Activated CD4-positive, alpha-beta memory T cell treated with anti-CD3 and anti-CD28 coated beads for 36 hours (primary cell): ENCODE measurements at places on chromosomes 1 and 21. TPM values are rescaled to one million over a fixed set of nuclear protein-coding genes. Genes with fewer than 3 reads are reported as not detected.

Gene MYCL
- total RNA-seq: 0.07 TPM

Gene GNG12
- total RNA-seq: 0.12 TPM

Gene LCE3E
- not detected for total RNA-seq

Gene PDC
- total RNA-seq: not detected

DNA sequence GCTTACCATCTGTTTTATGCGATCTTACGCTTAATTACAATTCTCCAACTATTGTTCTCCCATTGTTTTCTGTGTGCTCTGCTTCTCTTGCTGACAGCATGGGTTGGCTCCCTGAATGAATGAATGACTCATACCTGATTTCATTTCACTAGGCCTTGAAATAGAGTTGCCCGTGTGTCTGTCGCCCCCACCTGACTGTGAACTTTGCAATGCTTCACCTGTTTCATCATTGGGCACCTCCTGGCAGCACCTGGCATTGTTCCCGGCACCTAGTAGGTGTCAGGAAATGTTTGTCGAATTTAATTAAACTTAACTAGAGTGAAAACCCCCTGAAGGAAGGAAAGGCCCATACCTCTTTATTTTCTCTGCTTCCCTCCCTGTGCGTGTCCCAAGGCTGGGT lies 120.5 kb upstream of the KLHDC7A start:
- H3K4me3 ChIP-seq: no peak overlapping the region
- no peak for DNase-seq
- no peaks in the 10 kb centered on the region for H3K4me1 ChIP-seq
- peaks cover 17% of the 10 kb centered on the region for H3K27me3 ChIP-seq
- no peak overlapping the region for H3K27ac ChIP-seq
- H3K36me3 ChIP-seq: no peaks in the 10 kb centered on the region

DNA sequence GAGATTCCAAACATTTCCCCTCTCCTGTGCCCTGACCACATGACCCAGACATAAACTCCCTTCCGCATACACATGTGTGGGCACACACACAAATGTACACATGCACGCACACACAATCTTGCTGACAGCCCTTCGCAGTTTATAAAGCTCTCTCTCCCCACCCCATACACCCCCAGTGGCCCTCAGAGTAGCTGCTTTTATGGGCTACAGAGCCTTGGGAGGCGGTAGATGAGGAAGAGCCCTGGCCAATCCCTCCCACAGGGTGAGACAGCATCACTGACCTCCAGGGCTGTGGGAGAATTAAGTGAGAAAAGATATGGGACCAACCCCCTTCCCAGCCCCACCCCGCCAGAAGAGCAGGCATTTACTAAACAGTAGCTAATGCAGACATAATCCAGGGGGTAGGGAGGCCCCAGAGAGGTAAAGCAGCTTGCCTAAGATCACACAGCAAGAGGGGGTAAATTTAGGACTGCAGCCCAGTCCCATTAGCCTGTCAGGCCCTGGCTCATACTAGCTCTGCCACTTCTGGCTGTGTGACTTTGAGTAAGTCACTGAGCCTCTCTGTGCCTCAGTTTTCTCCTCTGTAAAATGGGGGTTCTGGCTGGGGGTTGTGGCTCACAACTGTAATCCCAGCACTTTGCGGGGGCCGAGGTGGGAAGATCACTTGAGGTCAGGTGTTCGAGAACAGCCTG lies 5.1 kb downstream of the SDC3 start:
- peaks cover 15% of the 10 kb centered on the region for H3K27me3 ChIP-seq
- no peak overlapping the region for H3K4me3 ChIP-seq
- H3K36me3 ChIP-seq: no peaks in the 10 kb centered on the region
- DNase-seq: no peak
- H3K27ac ChIP-seq: no peak overlapping the region

GRCh38 chr1:32980080-32980479 lies 15.5 kb upstream of the RNF19B start:
- H3K36me3 ChIP-seq: peaks cover 2% of the 10 kb centered on the region
- H3K27me3 ChIP-seq: peaks cover 2% of the 10 kb centered on the region
- DNase-seq: no peak
- H3K27ac ChIP-seq: peak overlapping the region; percentile 28

DNA sequence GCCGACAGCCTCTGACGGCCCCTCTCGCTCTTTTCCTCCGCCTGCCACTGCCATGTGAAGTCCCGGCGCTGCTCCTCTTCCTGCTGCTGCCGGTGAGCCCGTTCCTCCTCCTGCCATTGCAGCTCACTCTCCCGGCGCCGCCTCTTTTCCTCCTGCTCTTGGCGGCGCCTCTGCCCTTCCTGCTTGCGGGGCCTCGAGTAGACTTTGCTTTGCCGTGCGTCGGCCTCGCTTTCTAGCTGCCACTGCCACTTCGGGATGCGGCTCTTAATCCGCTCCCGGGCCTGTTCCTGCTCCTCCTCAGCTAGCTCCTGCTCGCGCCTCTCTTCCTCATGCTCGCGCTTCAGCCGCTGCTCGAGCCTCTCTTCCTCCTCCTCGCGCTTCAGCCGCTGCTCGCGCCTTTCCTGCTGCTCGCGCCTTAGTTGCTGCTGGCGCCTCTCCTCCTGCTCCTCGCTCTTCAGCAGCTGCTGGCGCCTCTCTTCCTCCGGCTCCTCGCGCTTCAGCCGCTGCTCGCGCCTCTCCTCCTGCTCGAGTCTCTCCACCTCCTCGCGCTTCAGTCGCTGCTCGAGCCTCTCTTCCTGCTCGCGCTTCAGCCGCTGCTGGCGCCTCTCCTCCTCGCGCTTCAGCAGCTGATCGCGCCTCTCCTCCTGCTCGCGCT lies 4.3 kb downstream of the TCHH start:
- no peaks in the 10 kb centered on the region for H3K4me1 ChIP-seq
- H3K27ac ChIP-seq: no peak overlapping the region
- DNase-seq: peak; percentile 54
- H3K36me3 ChIP-seq: peaks cover 4% of the 10 kb centered on the region

GRCh38 chr1:221865808-221866207 lies 123.9 kb upstream of the DUSP10 start:
- no peak overlapping the region for H3K27ac ChIP-seq
- H3K4me3 ChIP-seq: no peak overlapping the region
- H3K36me3 ChIP-seq: no peaks in the 10 kb centered on the region
- no peaks in the 10 kb centered on the region for H3K4me1 ChIP-seq
- no peaks in the 10 kb centered on the region for H3K27me3 ChIP-seq
- no peak for DNase-seq

DNA sequence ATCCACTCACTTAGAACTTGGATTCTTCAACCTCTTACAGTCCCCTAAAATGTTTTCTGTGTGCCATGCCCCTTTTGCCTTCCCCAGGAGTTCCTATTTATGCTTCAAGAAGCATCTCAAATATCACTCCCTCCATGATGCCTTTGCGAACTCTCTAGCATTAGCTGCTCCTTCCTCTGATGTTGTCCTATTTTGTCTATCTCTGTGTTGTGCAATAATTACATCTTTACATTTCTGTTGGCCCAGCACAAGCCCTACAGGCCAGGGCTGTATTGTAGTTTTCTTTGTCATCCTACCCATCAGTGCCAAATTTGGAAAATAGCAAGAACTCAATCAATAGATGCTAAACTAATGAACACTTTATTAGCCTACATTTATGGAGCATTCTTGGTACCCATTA lies 125.8 kb downstream of the ST6GALNAC5 start:
- H3K4me3 ChIP-seq: no peak overlapping the region
- H3K36me3 ChIP-seq: no peaks in the 10 kb centered on the region
- no peaks in the 10 kb centered on the region for H3K27me3 ChIP-seq
- no peaks in the 10 kb centered on the region for H3K4me1 ChIP-seq
- H3K27ac ChIP-seq: no peak overlapping the region
- DNase-seq: no peak

GRCh38 chr1:2300004-2300771 lies 72.1 kb downstream of the SKI start:
- peak; percentile 94 for DNase-seq
- peaks cover 21% of the 10 kb centered on the region for H3K36me3 ChIP-seq
- H3K27me3 ChIP-seq: no peaks in the 10 kb centered on the region
- H3K4me3 ChIP-seq: peak overlapping the region; percentile 75

DNA sequence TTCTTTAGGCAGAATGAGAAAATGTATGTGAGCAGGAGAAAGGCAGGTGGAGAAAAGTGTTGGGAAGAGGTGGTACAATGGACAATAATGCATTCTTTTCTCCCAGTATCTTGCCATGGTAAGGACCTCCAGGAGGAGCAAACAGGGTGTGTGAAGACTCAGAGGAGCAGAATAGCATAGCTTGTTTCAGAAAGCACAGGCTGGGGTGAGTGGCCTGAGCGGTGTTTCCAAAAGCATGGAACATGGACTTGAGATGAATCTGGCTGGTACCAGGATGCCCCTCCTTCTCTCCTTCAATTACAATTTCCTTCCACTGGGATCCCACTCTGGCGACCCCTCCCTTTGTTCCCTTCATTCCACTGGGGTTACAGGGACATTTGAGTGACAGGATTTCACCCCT lies 123.4 kb upstream of the TNR start:
- DNase-seq: no peak
- H3K27ac ChIP-seq: no peak overlapping the region
- H3K36me3 ChIP-seq: no peaks in the 10 kb centered on the region
- peaks cover 5% of the 10 kb centered on the region for H3K27me3 ChIP-seq
- H3K4me1 ChIP-seq: no peaks in the 10 kb centered on the region

DNA sequence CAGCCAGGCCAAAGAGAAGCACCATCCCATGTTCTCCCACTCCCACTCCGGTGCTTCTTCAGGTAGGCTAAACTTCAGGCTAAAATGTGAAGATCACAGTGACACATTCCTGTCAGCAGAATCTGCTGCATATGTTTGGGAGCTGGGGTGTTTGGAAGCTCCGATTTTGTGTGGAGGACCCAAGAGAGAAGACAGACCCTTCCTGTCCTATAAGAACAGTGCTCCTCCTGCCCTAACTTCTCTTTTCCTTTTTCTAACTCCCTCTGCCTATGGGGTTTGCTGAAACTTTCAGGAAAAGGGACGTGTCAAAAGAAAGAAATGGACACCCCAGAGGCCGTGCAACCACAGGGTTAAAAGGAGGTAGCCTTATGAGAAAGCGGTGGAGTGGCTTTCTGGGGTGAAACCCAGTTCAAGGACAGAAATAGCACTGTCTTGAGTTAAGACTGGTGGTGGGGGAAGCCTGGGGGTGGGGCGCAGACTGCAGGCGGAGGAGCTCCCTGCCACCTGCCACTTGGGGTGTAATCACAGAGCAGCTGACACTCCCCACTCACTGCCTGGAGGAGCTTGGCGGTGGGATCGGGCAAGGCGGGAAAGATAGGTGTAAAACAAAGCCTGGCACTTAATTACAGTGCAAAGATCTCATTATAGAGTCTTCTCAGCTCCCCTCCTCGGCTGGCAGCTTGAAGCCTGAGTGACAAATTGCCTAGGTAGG lies 645 bp upstream of the TLR5 start:
- peak overlapping the region; percentile 63 for H3K4me3 ChIP-seq
- peak; percentile 47 for DNase-seq

GRCh38 chr1:204410688-204411450 lies 748 bp downstream of the PPP1R15B start:
- peaks cover 49% of the 10 kb centered on the region for H3K36me3 ChIP-seq
- peak overlapping the region; percentile 99 for H3K4me3 ChIP-seq
- no peaks in the 10 kb centered on the region for H3K27me3 ChIP-seq
- H3K27ac ChIP-seq: peak overlapping the region; percentile 98
- peak; percentile 62 for DNase-seq
